Activated T-helper 1 cell treated with anti-CD3 and anti-CD28 coated beads, Interleukin-12 subunit alpha, Interleukin-12 subunit beta, Interleukin-2, Interleukin-4 antibody, amounts not matched to agents 30 ng/mL and 10 ng/mL and 1 ng/mL, durations not matched to agents 14 hours and 24 hours and 36 hours (primary cell): ENCODE measurements at places on chromosomes 16 and 17. TPM values are rescaled to one million over a fixed set of nuclear protein-coding genes. Genes with fewer than 3 reads are reported as not detected.

The NOD2 gene
- 6.7 and 7.3 TPM in 2 replicates for total RNA-seq

The ANTKMT gene
- total RNA-seq = 41.3 and 41.6 TPM in 2 replicates

The UMOD gene
- not detected in 2 replicates for total RNA-seq

The AHSP gene
- not detected in 2 replicates for total RNA-seq

The FAM20A gene
- total RNA-seq = not detected in 2 replicates

The KRT20 gene
- not detected in 2 replicates for total RNA-seq

The DBF4B gene
- total RNA-seq = 22.5 and 22.8 TPM in 2 replicates

The IL21R gene
- total RNA-seq = 101 and 104 TPM in 2 replicates

The TBC1D3I gene
- 0.36 and 1.7 TPM in 2 replicates for total RNA-seq

The KRT24 gene
- total RNA-seq = not detected in 2 replicates

The ZNF668 gene
- 14.9 and 15.1 TPM in 2 replicates for total RNA-seq
